Common myeloid progenitor, CD34-positive (primary cell): ENCODE measurements at places on chromosomes 2 and 18.

- H3K27ac ChIP-seq, result no peak overlapping the region
- H3K4me3 ChIP-seq, result no peak overlapping the region
- H3K27me3 ChIP-seq, result no peaks in the 10 kb centered on the region
- DNase-seq, result peak; percentile 80
Observed at GRCh38 chr2:101981504-101981903, 10.3 kb upstream of the IL1R2 start.

- DNase-seq, result no peak
- no peak overlapping the region for H3K27ac ChIP-seq
- H3K36me3 ChIP-seq, result no peaks in the 10 kb centered on the region
- H3K27me3 ChIP-seq, result peaks cover 5% of the 10 kb centered on the region
- no peak overlapping the region for H3K4me3 ChIP-seq
- no peaks in the 10 kb centered on the region for H3K4me1 ChIP-seq
Observed at GRCh38 chr2:2266699-2267449, 64.2 kb downstream of the MYT1L start.

DNA sequence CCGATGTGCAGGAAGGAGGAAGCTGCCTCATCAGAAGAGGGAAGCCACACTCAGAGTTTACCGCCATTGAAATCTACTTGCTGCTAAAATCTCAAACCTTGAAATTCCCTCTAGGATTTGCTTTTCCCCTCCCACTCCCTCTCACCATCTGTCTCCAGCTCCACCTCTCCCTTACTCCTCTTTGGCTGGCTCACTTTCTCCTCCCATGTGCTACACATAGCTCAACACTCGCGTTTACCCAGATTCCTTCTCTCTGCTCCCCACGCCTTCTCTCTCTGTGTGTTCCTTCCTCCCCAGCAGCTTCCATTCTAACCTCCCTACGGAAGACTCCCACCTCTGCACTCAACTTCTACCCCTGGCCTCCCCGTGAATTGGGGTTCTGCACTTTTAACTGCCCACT lies 143.1 kb downstream of the DNER start:
- no peak overlapping the region for H3K4me3 ChIP-seq
- DNase-seq, result no peak
- H3K4me1 ChIP-seq, result no peaks in the 10 kb centered on the region
- no peaks in the 10 kb centered on the region for H3K36me3 ChIP-seq
- no peak overlapping the region for H3K27ac ChIP-seq

DNA sequence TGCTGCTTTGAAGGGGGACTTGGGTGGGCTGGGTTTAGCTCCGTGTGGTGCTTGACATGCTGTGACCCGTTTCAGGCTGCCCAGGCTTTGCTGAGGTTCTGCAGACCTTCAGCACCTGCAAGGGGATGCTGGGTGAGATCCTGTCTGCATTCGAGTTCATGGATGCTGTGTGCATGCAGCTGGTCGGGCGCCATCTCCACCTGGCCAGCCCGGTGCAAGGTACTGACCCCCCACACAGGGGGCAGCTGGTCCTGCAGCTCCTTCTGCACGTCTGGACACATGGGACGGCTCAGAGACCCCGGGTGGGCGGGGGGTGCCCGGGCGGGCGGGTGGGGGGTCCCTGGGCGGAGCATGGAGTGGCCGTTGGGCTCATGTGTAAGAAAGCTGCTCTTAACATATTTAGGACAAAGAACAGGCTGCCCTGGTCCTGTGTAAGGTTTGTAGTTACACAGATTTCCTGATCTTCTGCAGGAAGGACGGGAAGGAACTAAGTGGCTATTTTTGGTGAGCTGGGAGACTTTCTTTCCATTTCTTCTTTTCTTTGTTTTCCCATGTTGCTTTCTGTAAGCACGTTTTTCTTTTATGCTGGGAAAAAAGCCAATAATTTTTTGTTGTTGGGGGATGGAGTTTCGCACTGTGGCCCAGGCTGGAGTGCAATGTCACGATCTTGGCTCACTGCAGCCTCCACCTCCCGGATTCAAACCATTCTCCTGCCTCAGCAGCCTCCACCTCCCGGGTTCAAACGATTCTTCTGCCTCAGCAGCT lies 15.8 kb downstream of the D2HGDH start:
- no peak overlapping the region for H3K4me3 ChIP-seq
- H3K27ac ChIP-seq, result no peak overlapping the region
- H3K36me3 ChIP-seq, result peaks cover 9% of the 10 kb centered on the region
- DNase-seq, result no peak
- H3K4me1 ChIP-seq, result no peaks in the 10 kb centered on the region

GRCh38 chr2:179817181-179817841 lies 44.1 kb downstream of the ZNF385B start:
- H3K4me3 ChIP-seq, result no peak overlapping the region
- no peaks in the 10 kb centered on the region for H3K27me3 ChIP-seq
- H3K27ac ChIP-seq, result no peak overlapping the region

GRCh38 chr2:26897807-26898479 lies 50.0 kb downstream of the DPYSL5 start:
- no peaks in the 10 kb centered on the region for H3K4me1 ChIP-seq
- DNase-seq, result no peak
- H3K27me3 ChIP-seq, result no peaks in the 10 kb centered on the region
- no peaks in the 10 kb centered on the region for H3K36me3 ChIP-seq
